HT-29 (cell line): ENCODE measurements at places on chromosomes 4 and X. TPM values are rescaled to one million over a fixed set of nuclear protein-coding genes. Genes with fewer than 3 reads are reported as not detected.

DNA sequence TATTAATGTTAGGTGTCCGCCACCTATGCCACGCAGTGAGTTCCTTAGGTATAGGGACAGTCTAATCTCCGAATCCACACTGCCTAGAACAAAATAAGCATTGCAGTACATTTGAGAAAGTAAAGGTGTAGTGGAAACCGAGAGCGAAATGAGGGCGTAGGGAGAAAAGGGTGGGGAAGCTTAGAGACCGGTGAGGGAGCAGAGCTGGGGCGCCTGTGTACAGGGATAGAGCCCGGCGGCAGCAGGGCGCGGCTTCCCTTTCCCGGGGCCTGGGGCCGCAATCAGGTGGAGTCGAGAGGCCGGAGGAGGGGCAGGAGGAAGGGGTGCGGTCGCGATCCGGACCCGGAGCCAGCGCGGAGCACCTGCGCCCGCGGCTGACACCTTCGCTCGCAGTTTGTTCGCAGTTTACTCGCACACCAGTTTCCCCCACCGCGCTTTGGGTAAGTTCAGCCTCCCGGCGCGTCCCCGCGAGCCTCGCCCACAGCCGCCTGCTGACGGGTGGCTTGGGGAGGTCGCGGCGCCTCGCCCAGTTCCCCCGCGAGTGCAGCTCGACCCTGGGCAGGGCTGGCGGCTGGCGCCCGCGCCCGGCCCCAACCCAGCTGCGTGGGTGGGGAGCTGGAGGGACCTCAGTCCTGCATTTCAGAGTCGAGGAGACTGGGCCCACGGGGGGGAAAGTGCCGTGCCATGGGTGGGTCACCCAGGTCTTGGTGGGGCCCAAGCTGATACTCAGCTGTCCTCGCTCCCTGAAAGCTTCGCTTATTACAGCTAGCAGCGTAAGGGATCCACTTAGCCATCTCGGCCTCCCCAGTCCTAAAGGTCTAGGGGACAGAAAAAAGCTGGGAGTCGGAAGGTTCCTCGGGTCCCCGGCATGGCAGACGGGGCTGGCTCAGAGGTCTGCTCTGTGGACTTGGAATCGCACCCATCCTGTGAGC, at the start of gene ANXA3:
Gene ANXA3 (plus strand): TSS at position 351 of the 932 bp plus-strand sequence. CDS start 2,704 bp downstream, outside the sequence.
- peak; percentile 87 for DNase-seq

DNA sequence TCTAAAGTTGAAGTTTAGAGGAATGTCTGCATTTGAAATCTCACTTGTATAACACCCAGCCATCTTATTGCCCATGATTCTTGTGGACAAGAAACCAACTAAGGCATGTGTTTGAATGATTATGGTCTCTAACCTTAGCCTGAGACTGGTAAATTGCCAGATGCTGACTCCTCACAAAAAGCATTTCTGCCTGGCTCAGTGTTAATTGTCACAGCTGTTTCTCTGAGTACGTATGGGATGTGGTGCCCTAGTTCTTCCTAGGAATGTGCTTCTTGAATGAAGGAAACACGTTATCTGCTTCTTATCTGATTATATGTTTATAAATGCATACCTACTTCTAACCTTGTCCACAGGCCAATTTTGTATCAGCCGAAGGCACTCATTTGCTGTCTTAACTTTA, 63.1 kb upstream of the NDP start:
- no peak for DNase-seq

Gene FREM3
- total RNA-seq = not detected in 2 replicates

Gene MTTP
- total RNA-seq = not detected in 2 replicates

DNA sequence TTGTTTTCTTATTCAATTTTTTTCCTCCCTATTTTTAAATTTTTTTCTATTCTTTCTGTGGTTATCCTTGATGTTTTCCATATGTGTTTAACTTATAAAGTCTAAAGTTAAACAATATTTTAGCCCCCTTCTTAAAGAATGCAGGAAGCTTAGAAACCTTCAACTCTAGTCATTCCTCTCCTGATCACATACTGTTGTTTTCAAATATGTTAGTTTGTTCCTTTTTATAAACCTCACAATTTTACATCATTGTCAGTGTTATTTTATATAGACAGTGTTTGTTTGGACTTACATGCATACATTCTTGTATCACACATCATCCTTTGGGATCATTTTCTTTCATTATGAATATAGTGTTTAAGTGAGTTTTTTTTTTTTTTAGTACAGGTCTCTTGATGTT, 31.6 kb downstream of the KANTR start:
- no peak for DNase-seq
